ENCODE measurements at places on chromosomes 13 and 19. TPM values are rescaled to one million over a fixed set of nuclear protein-coding genes. Genes with fewer than 3 reads are reported as not detected.
A peak's percentile ranks its signal among the peaks of the same experiment; 100 is the strongest.

DNA sequence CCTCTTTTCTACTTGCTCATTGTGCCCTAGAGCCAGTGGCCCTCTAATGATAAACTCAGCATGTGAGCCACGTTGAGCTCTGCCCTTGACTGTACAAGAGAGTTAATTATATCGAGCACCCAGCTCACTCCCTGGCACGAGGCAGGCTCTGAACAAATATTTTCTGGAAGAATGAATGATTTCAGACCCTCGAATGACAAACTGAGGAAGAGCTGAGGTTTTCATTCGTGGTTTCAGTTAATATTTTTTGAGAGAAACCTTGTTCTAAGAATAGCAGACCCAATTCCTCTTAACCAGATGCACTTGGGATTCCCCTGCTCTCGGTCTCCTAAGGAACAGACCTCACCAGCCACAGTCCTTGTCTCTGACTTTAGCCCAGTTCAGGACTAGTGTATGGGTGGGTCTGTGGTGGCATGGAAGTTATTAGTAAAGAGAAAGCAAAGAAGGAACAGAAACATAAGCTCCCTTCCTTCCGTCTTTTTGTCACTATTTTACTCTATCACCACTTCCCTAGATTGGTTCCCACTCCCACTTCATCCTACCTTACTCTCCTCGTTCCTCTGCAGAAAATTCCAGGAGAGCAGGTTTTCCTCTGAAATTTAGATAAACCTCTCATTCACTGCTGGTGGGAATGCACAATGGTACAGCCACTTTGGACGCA lies 22.1 kb upstream of the WDFY2 start:
- DNase-seq, result no peak

GRCh38 chr19:28171983-28172382 lies 1041.0 kb downstream of the UQCRFS1 start:
- no peak for DNase-seq

DNA sequence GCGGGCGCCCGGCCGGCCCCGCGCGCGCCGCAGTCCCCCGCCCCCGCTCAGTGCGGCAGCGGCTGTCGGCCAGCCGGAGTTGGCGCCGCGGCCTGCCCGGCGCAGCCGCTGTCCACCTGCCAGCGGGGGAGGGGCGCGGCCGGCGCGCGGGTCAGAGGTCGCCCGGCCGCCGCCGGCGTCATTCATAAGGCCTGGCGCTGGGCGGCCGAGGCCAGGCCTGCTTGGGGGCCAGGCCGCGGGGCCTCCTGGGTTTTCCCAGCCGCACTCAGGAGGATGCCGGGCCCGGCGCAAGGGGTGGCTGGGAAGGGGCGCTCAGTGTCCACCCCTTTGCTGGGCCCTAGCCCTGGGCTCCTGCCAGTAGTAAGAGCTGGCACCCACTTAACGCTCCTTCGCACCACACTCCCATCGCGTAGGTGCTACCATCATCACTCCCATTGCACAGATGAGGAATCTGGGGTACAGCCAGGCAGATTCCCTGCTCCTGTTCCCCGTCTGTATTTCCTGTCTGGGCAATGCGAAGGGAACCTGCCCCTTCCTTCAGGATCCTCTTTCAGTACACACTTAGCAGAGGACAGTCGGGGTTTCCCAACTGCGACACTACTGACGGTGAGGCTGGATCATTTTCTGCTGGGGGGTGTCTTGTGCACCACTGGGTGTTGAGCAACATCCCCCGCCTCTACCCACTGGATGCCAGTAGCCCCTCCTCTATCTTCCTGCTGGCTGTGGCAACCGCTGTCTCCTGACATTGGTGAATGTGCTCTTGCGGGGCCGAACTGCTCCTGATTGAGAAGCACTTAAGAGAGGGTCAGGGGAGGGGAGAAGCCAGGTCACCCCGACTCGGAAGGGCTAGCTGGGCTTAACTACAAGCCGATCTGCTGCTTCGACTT lies 846 bp upstream of the PRKACA start:
- DNase-seq, result peak; percentile 63

- no peak for DNase-seq
Observed at GRCh38 chr19:418761-419671, 10.1 kb upstream of the C2CD4C start.

DNA sequence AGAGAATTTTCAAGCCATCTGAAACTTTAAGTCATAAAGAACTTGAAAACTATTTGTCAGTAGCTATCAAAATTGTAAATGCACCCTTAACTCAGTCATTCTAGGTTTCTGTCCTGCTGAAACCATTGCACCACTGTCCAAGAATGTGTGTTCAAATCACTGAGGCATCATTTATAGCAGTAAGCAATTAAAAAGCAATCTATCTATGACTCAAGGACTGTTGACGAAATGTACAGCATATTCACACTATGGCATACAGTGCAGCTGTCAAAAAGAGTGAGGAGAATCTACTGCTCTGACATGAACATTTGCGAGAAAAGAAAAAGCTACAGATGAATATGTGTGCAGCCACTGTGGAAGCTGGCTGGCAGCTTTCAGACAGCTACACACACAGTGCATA lies 71.2 kb downstream of the ING1 start:
- no peak for DNase-seq

DNA sequence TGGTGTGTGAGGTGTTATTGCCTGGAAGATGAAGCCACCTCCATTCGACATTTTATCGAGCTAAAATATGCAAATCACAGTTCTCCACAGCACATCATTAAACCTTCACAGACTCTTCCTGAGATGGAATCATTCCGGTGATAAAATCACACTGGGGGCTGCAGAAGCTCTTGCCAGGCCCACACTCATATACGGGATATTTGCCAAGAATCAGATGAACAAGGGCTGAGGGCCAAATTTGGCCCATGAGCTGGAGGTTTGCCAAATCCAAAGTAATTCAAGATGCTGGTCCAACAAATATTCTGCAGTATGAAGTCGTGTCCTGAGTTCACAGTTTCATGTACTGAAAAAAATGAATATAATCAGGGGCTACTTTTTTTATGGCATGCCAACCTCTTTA lies 16.7 kb upstream of the RXFP2 start:
- DNase-seq, result no peak

DNA sequence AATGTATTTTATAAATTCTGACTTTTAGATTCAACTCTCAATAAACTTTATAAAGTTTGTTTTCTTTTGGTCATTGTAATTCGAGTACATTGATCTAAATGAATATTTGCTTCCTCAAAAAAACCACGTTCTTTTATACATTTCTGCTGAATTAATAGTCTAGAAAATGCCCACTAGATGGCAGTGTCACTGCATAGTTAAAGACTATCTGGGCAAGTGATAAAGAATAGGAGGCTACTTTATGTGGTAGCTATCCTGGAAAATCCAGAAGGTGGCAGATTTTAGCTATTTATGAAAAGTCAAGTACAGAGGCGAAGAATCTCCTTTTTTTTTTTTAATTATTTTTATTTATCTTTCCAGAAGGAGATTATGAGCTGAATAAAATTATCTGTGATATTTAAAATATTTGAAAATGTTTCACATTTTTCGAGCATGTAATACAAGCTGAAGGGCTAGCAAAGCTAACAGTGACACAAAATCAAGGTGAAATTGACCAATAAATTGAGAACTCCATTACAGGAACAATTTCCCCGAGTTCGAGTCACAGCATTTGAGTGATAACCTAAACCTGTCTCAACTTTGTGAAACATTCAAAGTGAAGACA lies 221.8 kb downstream of the OLFM4 start:
- peak; percentile 70 for DNase-seq

- no peak for DNase-seq
Observed at GRCh38 chr13:84962141-84962750, 837.0 kb downstream of the SLITRK6 start.

GRCh38 chr13:77431449-77431848 lies 104.1 kb upstream of the SCEL start:
- DNase-seq, result no peak

DNA sequence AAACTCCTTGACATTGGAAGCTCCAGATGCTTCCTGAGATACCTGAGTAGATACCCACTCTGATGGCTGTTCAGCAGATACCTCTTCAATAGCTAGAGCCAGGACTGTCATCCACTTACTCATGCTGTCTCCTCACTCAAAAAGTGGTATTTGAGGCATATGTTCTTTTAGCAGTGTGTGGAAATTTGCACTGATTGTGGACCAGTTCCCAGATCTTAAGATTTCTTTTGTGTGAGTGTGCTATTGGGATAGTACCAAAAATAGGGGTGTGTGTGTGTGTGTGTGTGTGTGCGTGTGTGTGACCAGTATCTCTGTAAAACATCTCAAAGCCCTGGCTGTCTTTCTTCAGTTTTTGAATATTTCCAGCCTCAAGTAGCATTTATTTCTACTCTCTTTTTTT lies 108.3 kb downstream of the SLITRK5 start:
- no peak for DNase-seq

GRCh38 chr13:70408865-70409264 lies 300.6 kb upstream of the KLHL1 start:
- no peak for DNase-seq

DNA sequence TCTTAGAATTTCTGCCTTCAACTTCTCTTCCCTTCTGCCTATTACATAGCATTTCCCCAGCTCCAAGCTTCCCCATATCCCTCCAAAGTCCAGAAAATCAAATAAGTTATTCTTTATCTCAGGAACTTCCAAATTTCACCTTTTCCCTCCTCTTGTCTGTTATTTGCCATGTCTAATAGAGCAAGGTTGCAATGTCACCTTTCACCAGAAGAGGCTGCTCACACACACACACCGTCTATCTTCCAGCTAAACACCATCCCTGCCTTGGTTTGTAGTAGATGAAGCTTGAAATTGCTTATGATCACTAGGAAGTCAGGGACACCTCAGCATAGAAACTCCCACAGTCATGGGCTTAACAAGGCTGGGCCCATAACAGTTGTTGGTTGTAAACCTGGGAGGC lies 48.4 kb downstream of the ZNRF4 start:
- DNase-seq, result no peak

- DNase-seq, result no peak
Observed at GRCh38 chr13:50527612-50528509, 315.6 kb downstream of the DLEU7 start.

Gene PNMA8C
- not detected for total RNA-seq

Gene AMER2
- not detected for total RNA-seq

Gene ZNF560
- not detected for total RNA-seq

Gene PLEKHF1
- 9.2 TPM for total RNA-seq

Gene IGFL3
- total RNA-seq, result 0.53 TPM

Gene ZSCAN4
- not detected for total RNA-seq

Gene SYCN
- total RNA-seq, result not detected

Gene WASF3
- total RNA-seq, result 4.0 TPM

Gene HIPK4
- not detected for total RNA-seq

Measured in A172 (cell line).